ENCODE measurements at places on chromosomes 1 and 21.

DNA sequence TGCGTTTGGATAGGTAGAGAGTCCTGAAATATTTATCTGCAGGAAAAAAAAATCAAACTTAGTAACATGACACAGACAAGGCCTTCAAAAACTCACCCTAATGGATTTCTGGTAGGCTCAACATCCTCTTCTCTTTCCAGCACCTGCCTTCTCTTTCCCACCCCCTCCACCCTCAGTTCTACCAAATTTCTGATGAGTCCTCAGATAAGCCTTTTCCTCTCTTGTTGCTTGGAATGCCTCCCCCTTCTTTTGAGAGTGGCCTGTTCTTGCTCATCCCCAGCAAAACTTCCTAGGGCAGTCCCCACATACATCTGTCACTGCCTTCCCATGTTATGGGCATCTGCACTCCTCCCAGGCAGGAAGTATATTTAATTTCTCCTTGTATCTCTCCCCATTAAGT is 7.6 kb upstream of the LBR start:
- DNase-seq: no peak

DNA sequence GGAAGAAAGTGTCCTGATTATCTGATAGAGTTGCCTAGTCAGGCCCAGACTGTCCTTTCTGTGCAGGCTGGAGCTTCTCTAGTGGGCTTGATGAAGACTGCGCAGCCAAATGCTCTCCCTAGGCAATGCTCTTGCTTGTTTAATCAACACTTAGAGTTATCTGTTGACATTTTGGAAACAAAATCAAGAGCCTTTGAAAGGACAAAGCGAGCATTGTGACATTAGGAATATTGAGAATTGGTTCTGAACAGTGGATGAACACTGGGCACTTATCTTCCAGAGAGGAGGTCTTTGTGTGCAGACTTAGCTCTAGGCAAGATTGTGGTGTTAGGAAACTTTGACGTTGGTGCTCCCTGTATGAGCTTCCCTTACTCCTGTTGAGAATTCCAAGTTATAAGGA is 94.5 kb downstream of the DNTTIP2 start:
- no peak for DNase-seq

DNA sequence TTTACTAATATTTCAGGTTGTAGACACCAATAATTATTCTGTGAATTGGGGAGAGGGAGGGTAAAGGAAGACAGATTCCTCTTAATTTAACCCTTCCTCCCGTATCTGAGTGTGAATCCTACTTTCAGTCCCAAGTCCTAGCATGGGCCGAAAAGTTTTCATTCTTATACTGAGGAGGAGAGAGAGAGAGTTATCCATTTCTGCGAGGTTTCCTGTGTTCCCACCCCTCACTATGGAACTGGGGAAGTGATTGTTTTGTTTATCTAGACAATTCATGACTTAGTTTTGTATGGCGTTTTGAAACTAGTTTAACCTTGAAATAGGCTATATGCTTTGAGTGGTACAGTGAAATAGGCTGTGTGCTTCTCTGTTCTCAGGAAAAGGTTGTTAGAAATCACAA is 134.0 kb upstream of the DPYD start:
- no peak for DNase-seq

DNA sequence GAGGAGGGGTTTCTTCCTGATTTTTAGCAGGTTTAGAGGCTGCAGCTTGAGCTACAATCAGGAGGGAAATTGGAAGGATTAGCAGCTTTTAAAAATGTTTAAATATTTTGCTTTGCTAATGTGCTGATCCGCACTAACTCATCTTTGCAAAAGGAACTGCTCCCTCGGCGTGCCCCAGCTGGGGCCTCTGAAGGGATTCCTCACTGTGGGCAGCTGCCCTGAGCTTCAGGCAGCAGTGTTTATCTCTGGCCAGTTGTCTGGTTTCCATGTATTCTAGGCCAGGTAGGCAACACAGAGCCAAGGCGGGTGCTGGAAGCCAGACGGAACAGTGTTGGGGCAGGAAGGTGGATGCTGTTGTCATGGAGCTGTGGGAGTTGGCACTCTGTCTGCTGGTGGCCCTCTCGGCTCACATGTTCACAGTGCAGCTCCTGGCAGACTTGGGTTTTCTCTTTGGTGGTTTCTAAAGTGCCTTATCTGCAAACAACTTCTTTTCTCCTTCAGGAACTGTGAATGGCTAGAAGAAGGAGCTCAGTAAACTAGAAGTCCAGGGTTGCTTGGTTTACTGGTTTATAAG is 18.9 kb downstream of the NECAP2 start:
- DNase-seq: no peak

- no peak for DNase-seq
Measured at GRCh38 chr1:14912839-14913481, 240.6 kb upstream of the TMEM51 start.

DNA sequence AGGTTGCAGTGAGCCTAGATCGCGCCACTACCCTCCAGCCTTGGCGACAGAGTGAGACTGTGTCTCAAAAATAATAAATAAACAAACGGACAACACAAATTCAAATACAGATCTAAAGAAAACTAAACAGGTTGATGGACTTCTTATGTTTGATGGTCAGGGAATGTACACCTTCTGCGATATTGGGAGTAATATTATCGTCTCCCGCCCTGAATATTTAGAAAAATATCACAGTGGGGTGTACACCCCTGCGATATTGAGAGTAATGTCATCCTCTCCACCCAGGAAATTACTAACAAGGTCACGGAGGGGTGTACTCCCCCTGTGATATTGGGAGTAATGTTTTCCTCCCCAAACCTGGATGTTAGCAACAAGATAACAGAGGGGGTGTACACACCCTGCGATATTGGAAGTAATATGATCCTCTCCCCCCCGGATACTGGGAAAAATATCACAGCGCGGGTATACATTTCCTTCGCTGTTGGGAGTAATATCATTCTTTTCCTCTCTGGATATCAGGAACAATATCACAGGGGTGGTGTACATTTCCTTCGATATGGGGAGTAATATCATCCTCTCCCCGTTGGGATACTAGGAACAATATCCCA is 1.4 kb upstream of the CFAP298 start:
- no peak for DNase-seq

- no peak for DNase-seq
Measured at GRCh38 chr1:65525266-65526048, 105.0 kb downstream of the LEPR start.

GRCh38 chr1:70008660-70009059 is 196.7 kb downstream of the LRRC40 start:
- peak; percentile 0 for DNase-seq

DNA sequence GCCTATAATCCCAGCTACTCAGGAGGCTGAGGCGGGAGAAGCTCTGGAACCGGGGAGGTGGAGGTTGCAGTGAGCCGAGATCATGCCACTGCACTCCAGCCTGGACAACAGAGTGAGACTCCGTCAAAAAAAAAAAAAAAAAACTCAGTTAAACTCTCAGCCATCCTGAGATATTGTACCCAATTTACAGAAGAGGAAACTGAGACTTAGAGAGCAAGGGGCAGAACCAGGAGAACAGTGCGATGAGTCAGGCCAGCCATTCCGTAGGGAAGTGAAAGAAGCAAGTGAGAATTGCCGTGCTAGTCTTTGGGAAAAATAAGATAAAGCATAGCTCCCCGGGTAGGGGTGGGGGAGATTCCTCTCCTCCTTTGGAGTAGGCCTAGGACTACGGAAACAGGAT is 69.7 kb downstream of the SETD4 start:
- no peak for DNase-seq

DNA sequence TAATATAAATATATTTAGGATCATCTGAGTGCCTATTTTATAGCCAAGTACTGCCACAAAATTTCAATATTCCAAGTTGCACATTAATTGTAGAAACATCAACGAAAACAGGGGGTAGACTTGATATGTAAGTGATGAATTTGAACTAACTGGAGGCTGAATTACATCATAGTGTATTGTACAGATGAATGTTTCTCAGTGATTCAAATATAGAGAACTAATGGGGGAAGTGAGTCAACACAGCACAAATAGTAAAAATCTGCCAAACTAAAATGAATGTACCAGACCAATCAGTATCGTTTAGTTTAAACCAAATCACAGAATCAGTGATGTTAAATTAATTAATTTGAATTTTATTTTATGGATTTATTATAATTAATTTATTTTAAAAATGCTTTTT is 42.8 kb downstream of the RTCA start:
- peak; percentile 74 for DNase-seq

DNA sequence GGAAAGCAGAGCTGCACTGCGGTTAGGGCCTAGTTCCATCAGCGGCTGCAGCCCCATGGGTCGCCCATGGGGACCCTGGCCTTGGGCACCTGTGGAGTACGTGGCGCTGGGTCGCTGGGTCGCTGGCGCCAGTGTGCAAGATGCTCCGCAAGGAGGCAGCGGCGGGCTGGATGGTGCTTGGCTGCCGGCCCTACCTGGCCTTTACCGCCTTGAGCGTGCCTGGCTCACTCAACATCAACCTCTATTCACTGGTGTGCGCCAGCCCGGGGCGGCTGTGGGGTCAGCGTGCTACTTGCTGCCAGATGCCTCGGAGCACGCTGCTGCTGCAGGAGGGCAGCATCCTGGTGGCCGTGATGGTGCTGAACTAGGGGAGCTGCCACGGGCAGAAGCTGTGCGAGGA is 85.1 kb upstream of the RHOU start:
- no peak for DNase-seq

DNA sequence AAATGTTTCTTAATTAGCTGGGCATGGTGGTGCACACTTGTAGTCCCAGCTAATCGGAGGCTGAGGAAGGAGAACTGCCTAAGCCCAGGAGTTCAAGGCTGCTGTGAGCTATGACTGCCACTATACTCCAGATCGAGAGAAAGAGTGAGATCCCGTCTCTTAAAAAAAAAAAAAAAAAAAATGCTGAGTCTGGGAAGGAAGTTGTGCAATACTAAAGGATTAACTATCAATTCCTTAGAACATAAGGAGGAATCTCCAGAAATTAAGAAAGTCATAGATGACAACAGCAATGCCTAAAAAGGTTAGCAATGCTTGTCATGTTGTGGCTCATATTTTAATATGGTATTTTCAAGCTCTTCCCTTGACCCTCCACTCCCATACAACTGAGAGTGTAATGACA is 5.3 kb downstream of the LUZP1 start:
- DNase-seq: no peak

GRCh38 chr1:46221749-46222148 is 18.6 kb downstream of the LURAP1 start:
- no peak for DNase-seq

DNA sequence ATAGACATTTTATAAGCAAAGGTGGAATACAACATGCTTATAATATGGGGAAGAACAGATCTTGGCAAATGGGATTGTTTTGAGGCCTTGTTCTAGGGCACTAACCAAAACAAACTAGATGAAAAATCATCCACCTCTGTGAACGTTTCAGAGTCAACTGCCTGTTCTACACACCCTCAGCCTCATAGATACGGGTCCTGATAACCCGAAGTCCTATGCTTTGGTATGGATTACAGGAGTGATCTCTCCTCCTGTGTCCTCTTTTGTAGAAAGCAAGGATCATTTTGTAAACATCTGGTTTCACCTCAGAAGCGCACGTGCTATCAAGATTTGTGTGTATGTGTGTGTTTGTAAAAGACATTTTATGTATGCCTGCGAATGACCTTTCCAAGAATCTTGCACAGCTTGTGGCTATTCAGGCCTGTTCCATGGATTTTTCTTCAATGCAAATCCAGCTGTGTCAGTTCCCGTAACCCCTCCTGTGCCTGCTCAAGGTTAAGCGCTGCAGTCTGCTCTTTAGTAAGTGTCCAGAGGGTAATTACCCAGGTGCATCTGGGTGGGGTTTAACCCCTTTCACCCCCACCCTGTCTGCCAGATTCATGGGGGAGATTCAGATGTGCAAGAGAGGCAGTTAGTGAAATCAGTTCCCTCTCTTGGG is 132.4 kb downstream of the ROR1 start:
- no peak for DNase-seq

- peak; percentile 56 for DNase-seq
Measured at GRCh38 chr1:15128520-15129313, 24.8 kb upstream of the TMEM51 start.

DNA sequence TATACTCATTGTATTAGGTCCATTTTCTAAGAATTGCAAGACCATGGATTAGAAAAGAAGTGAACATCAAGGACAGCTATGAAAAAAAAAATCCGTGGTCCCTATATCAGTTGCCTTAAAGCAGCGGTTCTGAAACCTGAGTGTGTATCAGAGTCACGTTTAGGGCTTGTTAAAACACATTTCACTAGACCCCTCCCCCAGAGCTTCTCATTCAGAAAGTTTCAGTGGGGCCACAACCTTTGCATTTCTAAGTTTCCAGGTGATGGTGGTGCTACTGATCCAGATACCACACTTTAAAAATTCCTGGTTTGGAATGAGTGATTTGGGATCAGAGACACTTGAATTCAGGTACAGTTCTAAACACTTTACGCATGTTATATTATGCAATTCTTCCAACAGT is 96.1 kb upstream of the PRMT6 start:
- DNase-seq: no peak

DNA sequence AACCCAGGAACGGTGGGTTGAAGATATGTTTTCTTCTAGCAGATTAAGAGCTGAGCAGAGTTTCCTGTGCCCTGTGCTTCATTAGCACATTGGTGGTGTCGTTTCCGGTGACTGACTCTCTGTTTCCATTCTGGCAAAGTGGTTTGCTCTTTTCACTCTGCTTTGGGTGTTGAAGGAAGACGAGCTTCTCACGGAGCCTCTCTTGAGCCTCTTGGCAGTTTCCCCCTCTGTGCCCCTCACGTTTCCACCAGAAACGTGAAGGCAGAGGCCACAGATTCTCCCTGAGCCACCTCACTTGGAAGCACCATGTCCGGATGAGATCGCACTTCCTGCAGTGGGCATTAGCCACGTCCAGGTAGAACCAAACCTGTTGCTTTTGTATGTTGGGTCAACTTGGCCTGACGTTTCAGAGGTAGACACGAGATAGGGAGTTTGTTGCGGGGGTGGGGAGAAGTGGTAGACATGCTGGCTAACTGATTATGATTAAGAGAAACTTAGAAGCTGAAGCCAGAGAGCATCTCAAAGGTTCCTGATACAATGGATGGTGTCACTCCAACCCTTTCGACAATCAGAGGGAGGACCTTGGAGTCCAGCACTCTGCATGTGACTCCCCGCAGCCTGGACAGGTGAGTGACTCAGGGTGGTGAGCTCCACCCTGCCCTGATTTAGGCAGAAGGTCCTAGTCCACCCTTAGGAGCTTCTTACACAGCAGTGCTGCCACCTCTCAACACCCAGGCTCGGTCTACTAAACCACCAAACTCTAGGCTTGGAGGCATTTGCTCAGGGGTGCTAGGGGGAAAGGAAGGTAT is at the start of gene LAX1:
LAX1 (plus strand) TSS at position 155 of the 809 bp plus-strand sequence; CDS start at position 538, 383 bp downstream.
- DNase-seq: no peak

- DNase-seq: no peak
Measured at GRCh38 chr1:47502746-47503370, 65.0 kb downstream of the FOXD2 start.

DNA sequence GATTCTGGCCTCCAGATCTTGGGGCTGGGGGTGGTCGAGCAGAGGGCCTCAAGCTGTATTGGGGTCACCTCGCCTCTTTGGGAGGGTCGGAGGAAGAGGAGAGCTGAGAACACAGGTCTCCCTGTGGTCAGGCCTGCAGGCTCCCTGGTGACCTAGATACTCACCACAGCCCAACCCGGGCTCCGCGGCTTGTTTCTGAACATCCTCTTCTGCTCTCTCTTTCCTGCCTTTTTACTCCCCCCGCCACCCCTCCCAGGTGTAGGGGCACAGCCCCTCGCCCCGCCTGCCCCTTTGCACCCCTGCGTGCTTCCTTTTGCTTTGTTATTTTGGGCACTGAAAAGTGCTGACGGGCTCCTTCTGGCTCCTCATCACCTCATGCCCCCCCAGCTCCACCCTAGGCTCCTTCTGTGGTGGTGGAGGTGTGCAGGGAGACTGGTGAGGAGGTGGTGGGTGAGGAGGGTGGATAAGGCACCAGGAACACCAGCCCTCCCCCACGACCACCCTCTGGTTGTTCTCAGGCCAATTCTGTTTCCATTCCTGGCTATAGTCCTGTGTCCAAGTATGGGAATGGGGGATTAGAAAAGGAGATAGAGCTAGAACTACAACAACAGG is 10.6 kb upstream of the LINGO4 start:
- no peak for DNase-seq

All from bronchial epithelial cell (primary cell).